ENCODE measurements at places on chromosomes 7 and 10. TPM values are rescaled to one million over a fixed set of nuclear protein-coding genes. Genes with fewer than 3 reads are reported as not detected.

The PRSS1 gene
- not detected for total RNA-seq

The POLR2J gene
- total RNA-seq: 13.8 TPM

The PLAC9 gene
- total RNA-seq: 7.2 TPM

The NUTM2B gene
- 1.3 TPM for total RNA-seq

The CARD11 gene
- total RNA-seq: 0.17 TPM

The ATOH7 gene
- total RNA-seq: not detected

The CLDN3 gene
- 22.8 TPM for total RNA-seq

The PNLIPRP3 gene
- total RNA-seq: 27.2 TPM

The OR2A12 gene
- total RNA-seq: not detected

The AGBL3 gene
- 2.8 TPM for total RNA-seq

The GFRA1 gene
- total RNA-seq: 44.5 TPM

The KEL gene
- total RNA-seq: not detected

The ASAH2 gene
- not detected for total RNA-seq

The GJD4 gene
- total RNA-seq: not detected

The SRGN gene
- 39.6 TPM for total RNA-seq

The CCZ1B gene
- 84.7 TPM for total RNA-seq

The ELN gene
- total RNA-seq: 96.2 TPM

The ZNRF2 gene
- 32.9 TPM for total RNA-seq

The SUN3 gene
- total RNA-seq: not detected

The CYP26C1 gene
- not detected for total RNA-seq

The SPAG6 gene
- total RNA-seq: not detected

The SOSTDC1 gene
- total RNA-seq: 15.9 TPM

The SLC26A3 gene
- not detected for total RNA-seq

The ZNF804B gene
- not detected for total RNA-seq

The C10orf67 gene
- total RNA-seq: 0.91 TPM

The MPLKIP gene
- total RNA-seq: 41.3 TPM

The SRI gene
- 42.4 TPM for total RNA-seq

The TECTB gene
- not detected for total RNA-seq

The GPR15LG gene
- 19.1 TPM for total RNA-seq

The STK31 gene
- total RNA-seq: 0.78 TPM

The LBX1 gene
- total RNA-seq: not detected

The PLA2G12B gene
- not detected for total RNA-seq

The CYP26A1 gene
- 0.32 TPM for total RNA-seq

The SEMA3D gene
- total RNA-seq: 2.4 TPM

The FZD8 gene
- total RNA-seq: 5.2 TPM

The NPY4R2 gene
- not detected for total RNA-seq

The MNX1 gene
- not detected for total RNA-seq

The C10orf120 gene
- total RNA-seq: not detected

The MMD2 gene
- total RNA-seq: not detected

The UMAD1 gene
- 26.1 TPM for total RNA-seq

The STK32C gene
- 6.3 TPM for total RNA-seq

The KCP gene
- total RNA-seq: not detected

The KIAA1549 gene
- total RNA-seq: 1.1 TPM

The HYAL4 gene
- total RNA-seq: 2.9 TPM

The HOXA11 gene
- not detected for total RNA-seq

The NRCAM gene
- total RNA-seq: 1.1 TPM

The FMC1 gene
- total RNA-seq: 4.7 TPM

The PDE6C gene
- not detected for total RNA-seq

The RNF32 gene
- total RNA-seq: 2.3 TPM

The ACSM6 gene
- total RNA-seq: 0.95 TPM

The NODAL gene
- not detected for total RNA-seq

The ADAMTS14 gene
- total RNA-seq: not detected

The CFAP46 gene
- total RNA-seq: not detected

The OAT gene
- 90.0 TPM for total RNA-seq

The CDH23 gene
- 2.1 TPM for total RNA-seq

The ZNF503 gene
- 7.3 TPM for total RNA-seq

The DOCK4 gene
- 9.0 TPM for total RNA-seq

All from lower leg skin (tissue), 4 donors.